NCI-H1417 treated with DMSO at 0.1 percent for 48 hours (cell line): ENCODE measurements at places on chromosomes 1 and 21.

GRCh38 chr1:91685994-91686393, 185.3 kb downstream of the CDC7 start:
- DNase-seq, result no peak

DNA sequence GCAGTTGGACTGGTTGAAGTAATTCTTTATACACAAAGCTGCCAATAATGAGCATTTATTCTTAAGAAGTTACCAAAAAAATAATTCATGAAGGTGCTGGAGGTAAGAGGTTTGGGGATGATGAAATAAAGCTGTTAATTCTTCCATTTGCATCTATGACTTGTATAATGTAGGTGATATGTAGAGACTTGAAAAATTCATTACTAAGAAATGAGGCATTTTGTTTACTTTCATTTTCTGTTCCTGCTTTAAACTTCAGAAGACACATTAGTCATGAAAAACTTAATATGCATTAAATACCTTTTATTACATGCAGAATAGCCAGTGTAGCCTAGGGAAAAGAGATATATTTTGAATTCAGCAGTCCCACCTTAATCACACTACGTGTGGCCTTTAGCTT, 214.2 kb downstream of the SLC44A5 start:
- no peak for DNase-seq

GRCh38 chr1:21703318-21703963, 34.3 kb upstream of the RAP1GAP start:
- DNase-seq, result no peak

- no peak for DNase-seq
These were observed 91.5 kb downstream of the XCL2 start for GRCh38 chr1:168452329-168452728.

GRCh38 chr1:168506204-168506819, 37.5 kb downstream of the XCL2 start:
- DNase-seq, result no peak

DNA sequence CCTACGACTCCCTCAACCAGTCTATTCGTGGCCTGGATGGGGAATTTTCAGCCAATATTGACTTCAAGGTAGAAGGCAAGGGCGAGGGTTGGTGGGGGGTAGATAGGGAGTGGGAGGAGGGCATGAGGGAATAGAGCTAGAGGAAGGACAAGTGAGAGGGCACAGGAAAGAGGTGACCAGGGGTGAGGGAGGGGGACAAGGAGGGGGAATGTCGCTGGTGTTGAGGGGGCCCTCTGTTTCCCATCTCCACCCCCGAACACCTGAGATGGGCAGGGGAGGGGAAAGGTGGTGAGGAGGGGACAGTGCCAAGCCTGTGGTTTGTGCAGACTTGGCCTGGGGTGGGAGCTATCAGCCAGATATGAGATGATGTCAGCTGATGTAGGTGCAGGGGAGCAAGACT, 8.3 kb upstream of the ADAM15 start:
- DNase-seq, result no peak

DNA sequence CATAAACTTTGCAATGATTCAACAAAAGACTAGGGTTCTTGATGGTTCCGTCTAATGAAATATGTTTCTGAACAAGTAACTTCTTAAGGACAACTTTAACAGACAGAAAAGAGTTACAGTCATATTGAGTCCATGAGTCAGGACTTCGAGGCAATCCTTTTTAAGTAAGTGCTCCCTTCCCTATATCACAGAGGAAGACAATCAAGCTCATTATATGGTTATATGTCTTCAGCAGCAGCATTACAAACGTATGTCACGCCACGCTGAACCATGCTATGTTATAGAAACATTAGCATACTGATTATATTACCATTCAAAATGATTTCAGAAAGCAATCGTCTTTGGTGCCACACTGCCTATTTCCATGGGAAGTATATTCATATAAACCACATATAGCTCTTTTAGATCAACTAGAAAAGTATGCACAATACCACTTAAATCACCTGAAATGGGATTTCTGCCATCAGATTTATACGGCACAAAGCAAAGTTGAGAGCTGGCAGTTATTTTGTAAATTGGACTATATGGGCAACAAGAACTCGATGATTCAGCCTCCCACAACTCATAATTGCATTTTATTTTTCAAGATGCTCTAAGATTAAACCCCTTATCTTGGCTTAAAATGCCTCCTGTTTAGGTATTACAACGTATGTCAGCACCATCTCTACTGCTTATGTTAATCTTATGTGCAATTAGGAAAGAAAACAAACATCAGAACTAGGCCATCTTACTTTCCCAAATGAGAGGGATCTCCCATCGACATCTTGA, 111.3 kb upstream of the SAMSN1 start:
- DNase-seq, result no peak

- DNase-seq, result no peak
These were observed 6.9 kb downstream of the USP48 start for GRCh38 chr1:21775985-21776562.

DNA sequence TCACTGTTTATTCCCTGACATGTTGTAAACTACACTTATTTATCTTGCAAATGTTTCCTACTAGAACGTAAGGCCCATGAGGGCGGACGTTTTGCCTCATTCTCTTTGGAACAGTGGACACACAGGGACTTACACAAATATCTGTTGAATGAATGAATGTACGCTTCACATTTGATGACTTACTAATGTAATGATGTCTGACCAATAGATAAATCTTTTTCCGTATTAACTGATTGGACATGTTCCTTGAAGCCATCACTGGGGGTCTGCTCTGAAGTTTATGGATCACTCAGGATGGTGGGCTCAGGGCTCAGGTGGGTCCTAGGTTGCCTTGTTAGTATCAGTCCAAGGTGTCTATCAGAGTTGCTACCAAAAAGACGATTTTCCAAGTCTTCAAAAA, 763.2 kb upstream of the TPTE start:
- DNase-seq, result no peak

- DNase-seq, result no peak
These were observed 3.2 kb downstream of the BARHL2 start for GRCh38 chr1:90713741-90714509.

GRCh38 chr1:71502006-71502405, 421.2 kb upstream of the ZRANB2 start:
- no peak for DNase-seq

DNA sequence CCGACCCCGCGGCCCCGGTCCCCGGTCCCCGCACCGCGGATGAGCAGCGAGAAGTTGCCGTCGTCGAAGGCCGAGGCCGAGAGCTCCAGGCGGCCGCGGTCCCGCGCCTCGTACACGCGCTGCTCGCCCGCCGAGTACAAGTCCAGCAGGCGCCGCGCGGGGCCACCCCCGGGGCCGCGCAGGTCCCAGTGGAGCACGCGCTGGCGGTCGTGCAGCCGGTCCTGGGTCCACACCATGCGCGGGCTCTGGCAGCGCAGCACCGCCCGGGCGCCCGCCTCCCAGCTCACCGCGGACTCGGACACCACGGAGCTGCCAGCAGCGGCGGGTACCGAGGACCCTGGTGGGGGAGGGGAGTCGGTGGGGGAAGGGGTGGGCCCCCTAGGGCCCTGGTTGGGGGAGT, 2.9 kb downstream of the MXRA8 start:
- no peak for DNase-seq

DNA sequence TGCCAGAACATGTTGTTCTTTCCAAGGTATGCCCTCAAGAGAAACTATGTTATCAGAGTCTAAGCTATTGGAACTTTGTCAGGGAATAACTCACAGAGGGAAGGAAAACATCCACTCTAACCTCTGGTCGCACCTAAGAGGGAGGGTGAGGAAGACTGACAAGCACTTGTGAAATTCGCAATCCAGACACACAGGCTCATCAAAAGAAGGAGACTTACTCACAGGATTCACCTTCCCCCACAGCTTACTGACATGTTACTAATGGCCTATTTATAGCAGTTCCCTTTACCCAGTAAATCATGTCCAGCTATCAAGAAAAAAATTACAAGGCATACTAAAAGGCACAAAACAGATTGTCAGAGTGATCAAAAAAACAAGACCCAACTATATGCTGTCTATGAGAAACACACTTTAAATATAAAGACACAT, 36.9 kb downstream of the WDR64 start:
- no peak for DNase-seq

GRCh38 chr1:92478393-92478792, 8.3 kb downstream of the GFI1 start:
- DNase-seq, result no peak

GRCh38 chr1:206866062-206866461, 639 bp downstream of the IL20 start:
- DNase-seq, result no peak

DNA sequence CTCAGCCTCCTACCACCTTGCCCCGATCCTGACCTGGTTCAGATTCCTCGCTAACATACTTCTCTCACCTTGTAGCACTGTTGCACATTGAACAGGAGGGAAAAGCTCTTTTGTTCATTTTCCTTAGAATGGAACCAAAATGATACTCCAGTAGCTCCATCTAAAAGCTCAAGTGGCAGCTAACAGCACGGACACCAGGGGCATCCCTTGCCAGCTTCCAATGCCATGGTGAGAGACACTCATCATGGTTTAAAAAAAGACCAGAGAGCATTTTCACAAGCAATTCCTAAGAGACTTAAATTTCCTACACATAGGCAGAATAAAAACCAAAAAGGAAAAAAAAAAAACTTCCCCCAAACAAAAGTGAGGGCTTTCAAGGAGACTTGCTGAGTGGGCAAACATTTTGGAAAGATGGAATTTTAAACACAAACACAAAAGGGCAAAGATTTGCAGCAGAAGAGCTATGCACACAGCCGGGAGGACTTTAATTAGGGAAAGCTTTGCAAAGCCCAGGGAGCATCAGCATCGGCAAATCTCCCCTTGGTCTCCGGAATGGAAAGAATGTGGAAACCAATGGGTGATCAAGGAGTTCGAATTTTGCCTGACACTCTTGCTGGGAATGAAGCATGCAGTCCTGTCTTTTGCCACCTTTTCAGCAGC, 84.3 kb downstream of the CAPZB start:
- DNase-seq, result no peak
